ENCODE measurements at places on chromosomes 1 and 21.
A peak's percentile ranks its signal among the peaks of the same experiment; 100 is the strongest.

DNA sequence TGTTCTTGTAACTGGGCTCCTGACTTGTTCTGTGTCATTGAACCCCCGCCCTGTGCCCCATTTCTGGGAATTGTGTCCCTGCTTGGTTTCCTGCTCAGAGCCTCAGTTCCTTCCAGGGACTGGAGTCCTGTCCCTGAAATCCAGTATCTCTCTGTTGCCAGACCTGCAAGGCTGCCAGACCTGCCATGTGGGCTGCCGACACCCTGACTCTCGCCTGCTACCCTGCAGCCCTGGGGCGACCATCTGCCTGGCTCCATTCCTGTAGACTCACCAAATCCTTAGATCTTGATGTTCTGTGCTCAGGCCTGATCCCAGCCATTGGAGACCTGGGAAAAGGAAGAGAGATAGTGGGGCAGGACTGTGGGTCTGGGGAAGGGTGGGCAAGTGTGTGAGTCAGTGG is 383.3 kb upstream of the PROX1 start:
- DNase-seq = no peak

GRCh38 chr1:55466921-55467320 is 251.8 kb upstream of the USP24 start:
- DNase-seq = no peak

GRCh38 chr21:32834916-32835235 is 63.3 kb upstream of the PAXBP1 start:
- DNase-seq = no peak

GRCh38 chr1:110081061-110081460 is 10.6 kb upstream of the ALX3 start:
- DNase-seq = no peak

DNA sequence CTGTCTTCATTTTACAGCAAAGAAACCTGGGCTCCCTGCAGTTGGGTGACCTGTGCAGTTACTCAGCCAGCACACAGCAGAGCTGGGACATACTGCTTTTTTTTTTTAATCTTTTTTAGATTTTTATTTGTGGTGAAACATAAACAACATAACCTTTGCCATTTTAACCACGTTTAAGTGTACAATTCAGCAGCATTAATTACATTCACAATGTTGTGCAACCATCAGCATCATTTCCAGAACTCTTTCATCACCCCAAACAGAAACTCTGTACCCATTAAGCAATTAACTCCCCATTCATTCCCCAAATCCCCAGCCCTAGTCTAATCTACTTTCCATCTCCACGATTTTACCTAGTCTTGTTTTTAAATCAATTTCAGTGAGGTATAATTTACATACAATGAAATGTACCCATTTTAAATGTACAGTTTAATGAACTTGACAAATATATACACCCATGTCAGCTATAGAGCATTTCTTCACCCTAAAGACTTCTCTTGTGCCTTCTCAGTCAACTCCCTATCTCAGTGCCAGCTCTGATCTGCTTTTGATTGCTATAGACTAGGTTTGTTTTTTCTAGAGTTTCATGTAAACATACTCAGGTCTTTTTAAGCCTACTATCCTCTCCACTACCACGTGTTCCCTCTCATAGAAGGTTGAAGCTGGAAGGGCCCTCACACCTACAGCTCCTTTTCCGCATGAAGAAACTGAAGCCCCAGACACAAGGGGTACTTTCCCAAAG is 37.8 kb upstream of the C8B start:
- DNase-seq = no peak

GRCh38 chr1:177448652-177449357 is 278.0 kb downstream of the BRINP2 start:
- DNase-seq = no peak

DNA sequence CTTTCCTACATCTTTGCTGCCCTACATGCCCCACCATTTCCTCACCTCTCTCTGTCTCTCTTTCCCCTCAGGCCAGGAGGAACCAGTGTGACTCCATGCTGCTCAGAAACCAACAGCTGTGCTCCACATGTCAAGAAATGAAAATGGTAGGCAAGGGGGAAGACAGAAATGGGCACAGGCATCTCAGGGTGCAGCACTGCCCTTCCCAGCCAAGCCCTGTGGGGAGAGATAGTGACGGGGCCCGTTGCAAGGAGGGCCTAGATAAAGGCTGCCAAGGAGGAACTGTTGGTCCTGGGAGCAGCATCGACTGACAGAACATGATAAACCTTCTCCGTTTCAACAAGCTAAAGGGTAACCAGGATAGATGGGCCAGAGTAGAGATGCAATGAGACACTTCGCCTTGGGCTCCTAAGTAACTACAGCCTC is 12.5 kb upstream of the PIGC start:
- DNase-seq = no peak

DNA sequence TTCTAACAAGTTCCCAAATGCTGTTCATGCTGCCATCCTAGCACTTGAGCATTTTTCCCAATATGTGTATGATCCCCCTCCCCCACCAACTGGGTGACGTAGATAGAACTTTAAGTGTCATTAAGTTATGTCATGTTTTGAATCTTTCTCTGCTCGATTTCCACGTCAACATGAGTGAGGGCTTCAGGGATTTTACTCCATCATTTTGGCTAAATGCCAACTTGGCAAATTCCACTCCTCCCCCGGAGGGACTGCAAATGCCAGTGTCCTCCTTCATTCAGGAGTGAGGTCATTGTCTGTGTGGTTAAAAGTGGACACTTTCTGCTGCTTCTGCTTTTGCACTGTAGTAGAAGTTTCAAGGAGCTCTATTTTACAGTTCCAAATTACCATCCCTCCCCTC is 201.7 kb downstream of the FGGY start:
- no peak for DNase-seq

- peak; percentile 28 for DNase-seq
These were observed 50.3 kb upstream of the L1TD1 start for GRCh38 chr1:62144238-62144831.

DNA sequence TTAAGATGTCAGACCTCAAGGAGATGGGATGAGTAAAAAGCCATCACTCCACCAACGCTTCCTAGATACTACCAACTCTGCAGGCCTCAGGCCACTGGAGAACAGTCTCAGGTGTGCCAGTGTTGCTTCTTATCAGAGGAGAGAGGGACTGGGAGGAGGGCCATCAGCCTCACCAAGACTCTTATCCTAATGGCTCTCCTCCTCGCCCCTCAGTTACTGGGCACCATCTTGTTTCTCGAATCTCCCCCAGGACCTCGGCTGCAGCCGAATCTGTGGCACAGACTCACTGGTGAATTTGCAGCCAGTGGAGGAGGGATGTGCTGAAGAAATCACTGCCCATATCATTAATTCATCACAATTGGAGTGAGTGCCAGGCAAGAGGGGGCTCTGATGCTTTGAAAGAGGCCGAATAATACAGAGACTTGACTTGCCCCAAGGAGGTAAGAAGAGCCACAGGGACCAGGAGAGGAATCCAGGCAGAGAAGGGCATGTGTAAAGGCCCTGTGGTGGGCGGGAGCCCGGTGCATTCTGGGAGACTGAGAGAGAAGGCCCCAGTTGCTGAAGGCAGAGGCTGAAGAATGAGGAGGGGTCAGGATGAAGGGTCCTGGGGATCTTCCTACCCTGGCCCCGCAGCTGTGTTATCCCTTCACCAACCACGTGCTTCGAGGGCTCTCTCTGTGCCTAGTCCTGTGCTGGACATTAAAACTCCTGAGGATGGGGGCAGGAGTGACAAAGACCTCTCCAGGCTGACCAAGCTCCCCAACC is 129.8 kb downstream of the PTPRU start:
- DNase-seq = no peak

DNA sequence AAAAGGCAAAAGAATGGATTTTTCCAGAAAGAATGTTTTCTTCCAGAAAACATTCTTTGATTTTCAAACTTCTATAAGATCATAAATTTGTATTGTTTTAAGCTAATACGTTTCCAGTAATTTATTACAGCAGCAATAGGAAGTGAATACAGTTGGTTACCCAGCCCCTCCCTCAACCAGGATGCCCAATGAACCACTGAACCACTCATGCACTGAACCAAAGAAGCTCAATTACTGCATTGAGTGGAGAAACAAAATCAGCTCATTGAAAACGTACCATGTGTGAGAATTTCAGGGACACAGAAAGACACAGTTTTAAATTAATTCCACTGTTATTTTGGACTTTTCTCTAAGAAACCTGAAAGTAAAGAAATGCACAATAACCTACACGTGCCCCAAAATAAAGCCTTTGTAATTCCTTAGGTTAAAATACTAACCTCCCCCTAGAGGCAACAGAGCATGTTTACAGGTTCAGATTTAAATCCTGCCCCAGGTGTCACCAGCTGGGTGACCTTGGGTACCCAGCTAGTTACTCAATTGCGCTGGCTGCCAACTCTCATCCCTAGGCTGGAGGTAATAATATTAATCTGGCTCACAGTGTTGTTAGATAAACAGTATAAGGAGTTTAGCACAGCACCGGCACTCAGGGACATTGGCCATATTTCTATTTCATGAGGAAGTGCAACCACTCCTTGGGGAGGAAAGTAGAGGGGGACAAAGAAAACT is 111.7 kb downstream of the NMNAT2 start:
- DNase-seq = peak; percentile 18

DNA sequence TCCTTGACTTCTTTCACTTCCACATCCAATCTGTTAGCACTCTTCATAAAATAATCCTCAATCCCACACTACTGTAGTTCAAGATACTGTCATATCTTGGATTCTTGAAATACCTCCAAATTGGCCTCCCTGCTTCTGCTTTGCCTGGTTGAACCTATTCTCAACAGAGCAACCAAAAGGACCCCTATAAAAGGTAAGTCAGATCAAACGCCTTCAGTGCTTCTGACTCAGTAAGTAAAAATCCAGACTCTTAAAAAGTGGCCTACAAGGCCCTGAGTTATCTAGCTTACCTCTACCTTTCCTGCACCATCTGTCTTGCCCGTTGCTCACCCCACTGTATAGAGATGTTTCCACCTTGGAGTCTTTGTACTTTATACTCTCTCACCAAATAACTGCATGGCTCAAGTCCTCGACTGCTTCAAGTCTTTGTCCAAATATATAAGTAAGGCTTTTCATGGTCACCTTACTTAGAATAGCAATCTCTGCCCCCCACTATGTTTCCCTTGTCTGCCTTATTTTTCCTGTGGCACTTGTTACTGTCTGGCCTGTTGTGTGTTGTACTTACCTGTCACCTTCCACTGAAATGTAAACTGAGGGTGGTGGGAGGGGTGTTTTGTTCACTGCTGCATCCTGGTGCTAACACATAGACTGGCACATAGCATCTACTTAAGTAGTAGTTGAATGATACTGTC is 5.1 kb upstream of the PIGV start:
- no peak for DNase-seq

GRCh38 chr1:17250601-17251000 is 1.7 kb downstream of the PADI3 start:
- no peak for DNase-seq

GRCh38 chr1:217943361-217943760 is 312.2 kb downstream of the SPATA17 start:
- DNase-seq = no peak

DNA sequence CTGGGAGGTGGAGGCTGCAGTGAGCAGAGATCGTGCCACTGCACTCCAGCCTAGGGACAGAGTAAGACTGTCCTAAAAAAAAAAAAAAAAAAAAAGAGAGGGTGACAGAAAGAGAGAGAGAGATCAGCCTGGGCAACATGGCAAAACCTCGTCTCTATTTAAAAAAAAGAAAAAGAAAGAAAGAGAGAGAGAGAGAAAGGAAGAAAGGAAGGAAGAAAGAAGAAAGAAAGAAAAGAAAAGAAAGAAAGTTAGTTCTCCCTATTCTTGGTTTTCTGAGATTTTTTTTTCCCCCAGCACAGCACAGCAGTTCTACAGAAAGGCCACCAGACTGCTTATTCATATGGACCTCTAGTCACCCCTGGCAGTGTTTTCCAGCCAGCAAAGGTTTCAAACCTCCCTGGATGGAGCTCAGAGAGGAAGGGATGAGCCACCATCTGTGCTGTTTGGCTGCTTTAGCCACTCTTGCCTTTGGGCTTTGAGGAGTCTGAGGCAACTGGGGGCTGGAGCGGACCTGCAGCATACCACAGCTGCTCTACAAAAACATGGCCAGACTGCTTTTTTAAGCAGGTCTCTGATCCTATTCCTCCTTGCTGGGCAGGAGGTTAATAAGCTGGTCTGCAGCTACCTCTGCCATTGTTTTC is 10.6 kb downstream of the S100A6 start:
- DNase-seq = no peak

GRCh38 chr1:8021676-8022266 is 4.3 kb downstream of the ERRFI1 start:
- no peak for DNase-seq

DNA sequence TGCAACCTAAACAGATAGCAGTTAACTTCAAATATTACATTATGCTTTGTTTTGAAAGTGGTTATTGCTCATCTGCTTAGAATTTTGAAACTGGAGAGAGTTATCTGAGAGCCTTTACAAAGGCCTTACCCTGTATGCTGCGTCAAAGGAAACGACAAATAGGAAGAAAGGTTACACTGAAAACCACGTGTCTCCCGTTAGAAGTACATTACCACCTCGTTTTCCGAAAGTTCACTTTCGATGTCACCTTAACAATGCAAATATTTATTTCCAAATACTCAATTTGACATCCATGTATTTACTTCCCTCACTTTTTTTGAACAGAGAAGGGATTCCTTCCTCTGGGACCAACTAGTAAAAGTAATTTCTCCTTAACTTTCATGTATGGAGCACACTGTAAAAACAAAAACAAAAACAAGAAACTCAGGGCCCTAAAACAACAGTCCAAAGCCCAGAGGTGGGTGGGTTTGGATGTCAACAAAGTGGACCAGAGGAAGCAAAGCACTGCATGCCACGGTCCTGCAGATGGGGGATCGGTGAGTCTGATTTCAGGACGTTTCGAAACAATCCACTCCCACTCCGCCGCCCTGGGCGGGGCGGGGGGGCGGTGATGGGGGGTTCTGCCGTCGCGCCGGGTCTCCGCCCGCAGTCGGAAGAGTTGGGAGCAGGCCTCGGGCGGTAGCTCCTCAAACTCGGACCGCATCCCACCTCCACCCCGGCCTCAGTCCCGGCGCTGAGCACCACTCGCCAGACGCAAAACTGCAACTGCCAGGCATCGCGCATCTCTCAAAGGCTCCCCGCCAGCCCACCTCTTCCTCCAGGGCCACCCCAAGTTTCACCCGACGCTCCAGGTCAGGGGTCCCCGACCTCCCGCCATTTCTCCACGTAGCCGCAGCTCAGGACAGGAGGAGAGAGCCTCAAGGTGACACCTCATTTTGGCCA is 841 bp downstream of the ADSS2 start:
- peak; percentile 41 for DNase-seq

- DNase-seq = no peak
These were observed 44.4 kb downstream of the STPG1 start for GRCh38 chr1:24369199-24369598.

Data from germinal center (tissue), 1 donor.